ENCODE measurements at places on chromosomes 7 and 10. TPM values are rescaled to one million over a fixed set of nuclear protein-coding genes. Genes with fewer than 3 reads are reported as not detected.

DNA sequence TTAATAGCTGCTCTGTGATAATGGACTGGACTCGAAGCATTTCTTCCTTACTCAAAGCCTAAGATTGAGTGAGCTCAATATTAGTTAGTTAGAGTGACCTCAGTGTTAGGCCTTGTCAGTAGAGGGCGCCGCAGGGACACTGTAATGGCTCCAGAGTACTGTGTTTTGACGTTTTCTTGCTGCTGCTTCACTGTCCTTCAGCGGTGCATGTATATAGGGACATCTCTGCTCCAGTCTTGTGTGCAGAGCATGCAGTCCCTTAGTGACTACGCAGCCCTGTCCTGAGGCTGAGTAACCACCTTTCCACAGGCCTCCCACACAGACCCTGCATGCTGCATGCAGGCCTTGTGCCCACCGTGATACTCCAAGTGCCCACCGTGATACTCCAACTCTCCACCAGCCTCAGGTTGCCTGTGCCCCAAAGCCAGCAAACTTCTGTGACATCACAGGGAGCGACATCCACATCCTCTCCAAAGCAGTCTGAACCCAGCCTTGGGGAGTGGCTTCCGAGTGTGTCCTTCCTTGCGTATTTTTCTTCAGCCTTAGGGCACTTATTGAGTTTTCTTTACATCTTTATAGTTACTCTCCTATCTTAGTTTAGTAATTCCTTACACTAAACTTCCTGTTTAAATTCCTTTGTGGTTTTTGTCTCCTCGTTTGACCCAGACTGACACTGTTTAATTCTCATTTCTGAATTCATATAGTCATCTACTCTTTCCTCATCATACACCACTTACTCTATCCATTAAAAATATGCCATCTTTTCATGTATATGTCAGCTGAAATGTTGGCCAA is 118.2 kb downstream of the JAZF1 start:
- no peak overlapping the region for H3K27ac ChIP-seq
- DNase-seq: peak; percentile 40
- H3K4me3 ChIP-seq: no peak overlapping the region
- peaks cover 6% of the 10 kb centered on the region for H3K27me3 ChIP-seq

DNA sequence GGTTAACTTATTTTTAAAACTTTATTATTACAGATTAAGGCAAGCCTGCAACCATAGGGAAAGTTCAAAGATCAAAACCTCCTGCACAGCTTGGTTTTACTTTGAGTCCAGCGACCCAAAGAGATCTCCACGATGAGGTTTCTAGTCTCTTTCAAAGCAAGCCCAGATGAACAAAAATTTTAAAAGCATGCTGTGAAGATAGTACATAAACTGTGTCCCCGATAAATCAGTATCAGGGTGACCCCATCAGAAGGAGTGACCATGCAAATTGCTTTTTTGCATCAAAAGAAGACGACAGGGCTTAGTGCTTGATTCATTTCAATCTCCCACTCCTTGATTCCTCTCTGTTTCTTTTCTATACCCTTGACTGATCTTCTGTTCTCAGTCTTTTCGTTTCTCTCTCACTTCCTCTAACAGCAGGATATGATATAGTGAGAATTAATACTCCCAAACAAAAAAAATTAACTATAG is 16.0 kb upstream of the DNTT start:
- H3K4me1 ChIP-seq: peaks cover 11% of the 10 kb centered on the region
- peak overlapping the region; percentile 58 for H3K27ac ChIP-seq
- H3K4me3 ChIP-seq: peak overlapping the region; percentile 66
- no peaks in the 10 kb centered on the region for H3K36me3 ChIP-seq
- no peaks in the 10 kb centered on the region for H3K27me3 ChIP-seq

GRCh38 chr7:47511699-47512370 is 70.1 kb downstream of the TNS3 start:
- peaks cover 77% of the 10 kb centered on the region for H3K4me1 ChIP-seq
- H3K27me3 ChIP-seq: no peaks in the 10 kb centered on the region
- no peak for DNase-seq
- no peak overlapping the region for H3K4me3 ChIP-seq
- peaks cover 20% of the 10 kb centered on the region for H3K36me3 ChIP-seq

The EVX1 gene
- not detected for polyA plus RNA-seq

- no peaks in the 10 kb centered on the region for H3K36me3 ChIP-seq
- H3K4me3 ChIP-seq: no peak overlapping the region
- H3K4me1 ChIP-seq: no peaks in the 10 kb centered on the region
- H3K27me3 ChIP-seq: no peaks in the 10 kb centered on the region
- no peak overlapping the region for H3K27ac ChIP-seq
Observed at GRCh38 chr10:127198721-127199120, 2.3 kb upstream of the INSYN2A start.

GRCh38 chr7:13067036-13067435 is 379.6 kb downstream of the ARL4A start:
- H3K27me3 ChIP-seq: no peaks in the 10 kb centered on the region
- H3K4me1 ChIP-seq: peaks cover 17% of the 10 kb centered on the region

The ADO gene
- polyA plus RNA-seq: 9.6 TPM

DNA sequence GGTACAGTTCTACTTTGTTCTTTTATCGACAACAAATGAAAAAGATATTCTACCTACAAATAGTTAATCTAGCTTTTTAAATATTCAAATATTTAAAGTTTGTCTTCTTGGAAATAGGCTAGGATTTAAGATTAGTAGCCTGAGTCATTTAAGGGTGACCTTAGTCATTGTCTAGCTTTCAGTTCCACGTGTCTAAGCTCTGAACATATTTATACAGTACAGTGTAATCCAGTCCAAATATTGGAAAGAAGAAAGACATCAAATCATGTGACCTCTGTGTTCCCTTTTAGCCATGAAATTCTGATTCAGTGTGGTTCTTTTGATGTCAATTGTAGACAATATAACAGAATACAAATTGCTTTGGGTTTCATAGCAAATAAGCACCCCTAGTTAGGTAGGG is 121.1 kb downstream of the MALRD1 start:
- H3K4me3 ChIP-seq: no peak overlapping the region
- H3K4me1 ChIP-seq: no peaks in the 10 kb centered on the region
- no peaks in the 10 kb centered on the region for H3K27me3 ChIP-seq
- DNase-seq: peak; percentile 3

DNA sequence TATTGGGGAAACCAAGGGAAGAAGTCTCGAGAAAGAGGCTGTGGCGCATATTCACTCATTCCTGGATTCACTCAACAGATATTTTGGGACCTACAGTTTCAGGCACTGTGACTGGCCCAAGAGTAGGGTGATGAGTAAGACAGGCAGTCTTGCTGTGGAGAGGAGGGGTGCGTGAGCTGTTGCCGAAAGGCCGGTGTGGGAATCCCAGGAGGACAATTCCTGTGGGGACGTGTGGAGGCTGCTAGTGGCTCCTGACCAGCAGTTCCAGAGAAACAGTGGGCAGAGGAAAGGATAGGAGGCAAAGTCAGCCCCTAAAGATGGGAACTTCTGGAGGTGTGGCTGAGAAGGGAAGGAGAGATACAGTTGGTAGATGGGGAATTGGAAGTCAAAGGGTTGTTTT is 59.3 kb upstream of the GRB10 start:
- no peak overlapping the region for H3K4me3 ChIP-seq
- no peak for DNase-seq
- H3K27me3 ChIP-seq: no peaks in the 10 kb centered on the region
- peaks cover 20% of the 10 kb centered on the region for H3K4me1 ChIP-seq
- H3K36me3 ChIP-seq: no peaks in the 10 kb centered on the region

- no peak for DNase-seq
- no peak overlapping the region for H3K27ac ChIP-seq
- H3K36me3 ChIP-seq: no peaks in the 10 kb centered on the region
- no peaks in the 10 kb centered on the region for H3K4me1 ChIP-seq
- H3K27me3 ChIP-seq: peaks cover 13% of the 10 kb centered on the region
Observed at GRCh38 chr10:31599626-31600504, 280.8 kb downstream of the ZEB1 start.

DNA sequence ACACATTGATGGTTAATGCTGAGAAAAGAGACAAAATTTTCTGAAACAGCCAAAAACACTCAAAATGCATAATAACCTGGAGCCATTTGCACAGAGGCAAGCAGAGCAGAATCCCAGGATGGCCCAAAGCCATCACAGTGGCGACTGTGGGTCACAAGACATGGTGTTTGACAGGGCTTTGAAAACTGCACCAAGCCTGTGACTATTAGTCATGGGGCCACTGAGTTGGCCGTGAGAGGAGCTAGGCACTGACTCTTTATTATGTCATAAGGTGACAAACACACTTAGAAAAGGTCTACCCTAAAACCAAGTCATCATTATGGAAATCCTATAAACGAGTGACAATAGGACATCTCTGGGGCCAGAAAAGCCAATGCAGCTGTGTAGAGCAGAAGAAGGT is 23.9 kb downstream of the DRGX start:
- no peak overlapping the region for H3K4me3 ChIP-seq
- no peak overlapping the region for H3K27ac ChIP-seq
- no peaks in the 10 kb centered on the region for H3K4me1 ChIP-seq
- no peaks in the 10 kb centered on the region for H3K27me3 ChIP-seq
- H3K36me3 ChIP-seq: no peaks in the 10 kb centered on the region
- no peak for DNase-seq

DNA sequence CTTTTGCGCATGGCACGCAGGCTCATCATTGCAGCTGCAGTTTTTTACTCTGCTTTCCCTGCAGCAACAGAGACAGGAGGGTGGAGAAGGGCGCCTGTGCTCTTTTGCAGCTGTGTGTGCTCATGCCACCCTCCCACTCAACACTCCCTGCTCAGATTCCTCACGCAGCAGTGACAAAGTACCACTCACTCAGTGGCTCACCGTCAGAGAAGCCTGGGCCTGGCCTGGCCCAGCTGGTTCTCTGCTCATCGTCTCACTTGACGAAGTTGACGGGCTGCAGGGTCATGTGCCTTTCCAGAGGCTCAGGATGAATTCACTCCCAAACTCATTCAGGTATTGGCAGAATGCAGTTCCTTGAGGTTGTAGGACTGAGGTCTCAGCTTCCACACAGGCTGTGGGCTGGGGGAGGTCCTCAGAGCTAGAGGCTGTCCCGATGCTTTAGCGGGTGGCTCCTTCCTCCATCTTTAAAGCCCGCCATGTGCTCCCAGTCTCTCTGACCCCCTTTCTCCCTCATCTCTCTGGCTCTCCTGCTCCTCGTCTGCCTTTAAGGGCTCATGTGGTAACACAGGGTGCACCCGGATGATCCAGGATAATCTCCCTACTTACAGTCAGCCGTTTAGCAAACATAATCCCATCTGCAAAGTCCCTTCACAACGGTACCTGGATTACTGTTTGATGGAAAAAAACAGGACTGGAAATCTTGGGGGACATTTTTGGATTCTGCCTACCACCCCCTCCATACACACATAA is 25.8 kb downstream of the PTPRE start:
- H3K27me3 ChIP-seq: no peaks in the 10 kb centered on the region
- no peak for DNase-seq
- no peaks in the 10 kb centered on the region for H3K4me1 ChIP-seq
- H3K4me3 ChIP-seq: no peak overlapping the region
- no peak overlapping the region for H3K27ac ChIP-seq

- H3K27ac ChIP-seq: no peak overlapping the region
- no peaks in the 10 kb centered on the region for H3K4me1 ChIP-seq
- no peak for DNase-seq
- no peak overlapping the region for H3K4me3 ChIP-seq
- peaks cover 7% of the 10 kb centered on the region for H3K27me3 ChIP-seq
Observed at GRCh38 chr10:42988517-42989395, 88.1 kb upstream of the RET start.

DNA sequence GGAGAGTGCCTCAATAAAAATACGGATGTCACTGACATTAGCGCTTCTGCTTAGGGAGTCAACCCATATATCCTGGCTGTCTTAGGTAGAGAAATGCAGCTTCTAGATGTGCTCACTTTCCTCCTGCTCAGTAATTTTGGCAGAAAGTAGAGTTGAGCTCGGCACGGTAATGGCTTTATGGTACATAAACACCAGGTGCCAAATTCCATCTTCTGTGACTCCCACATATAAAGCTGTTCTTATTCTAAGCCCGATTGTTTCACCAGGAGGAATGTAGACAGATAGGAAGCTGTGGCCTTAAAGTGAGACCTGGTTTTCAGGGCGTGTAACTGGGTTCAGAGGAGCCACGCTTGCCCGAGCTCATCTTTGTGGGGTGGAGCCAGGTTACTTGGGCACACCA is 143.7 kb downstream of the CREB5 start:
- no peaks in the 10 kb centered on the region for H3K36me3 ChIP-seq
- no peak for DNase-seq
- H3K4me3 ChIP-seq: no peak overlapping the region
- no peak overlapping the region for H3K27ac ChIP-seq
- no peaks in the 10 kb centered on the region for H3K27me3 ChIP-seq

GRCh38 chr7:22339725-22340390 is 17.1 kb downstream of the RAPGEF5 start:
- peaks cover 32% of the 10 kb centered on the region for H3K36me3 ChIP-seq
- no peak overlapping the region for H3K4me3 ChIP-seq
- no peaks in the 10 kb centered on the region for H3K27me3 ChIP-seq
- H3K4me1 ChIP-seq: peaks cover 93% of the 10 kb centered on the region
- no peak for DNase-seq

DNA sequence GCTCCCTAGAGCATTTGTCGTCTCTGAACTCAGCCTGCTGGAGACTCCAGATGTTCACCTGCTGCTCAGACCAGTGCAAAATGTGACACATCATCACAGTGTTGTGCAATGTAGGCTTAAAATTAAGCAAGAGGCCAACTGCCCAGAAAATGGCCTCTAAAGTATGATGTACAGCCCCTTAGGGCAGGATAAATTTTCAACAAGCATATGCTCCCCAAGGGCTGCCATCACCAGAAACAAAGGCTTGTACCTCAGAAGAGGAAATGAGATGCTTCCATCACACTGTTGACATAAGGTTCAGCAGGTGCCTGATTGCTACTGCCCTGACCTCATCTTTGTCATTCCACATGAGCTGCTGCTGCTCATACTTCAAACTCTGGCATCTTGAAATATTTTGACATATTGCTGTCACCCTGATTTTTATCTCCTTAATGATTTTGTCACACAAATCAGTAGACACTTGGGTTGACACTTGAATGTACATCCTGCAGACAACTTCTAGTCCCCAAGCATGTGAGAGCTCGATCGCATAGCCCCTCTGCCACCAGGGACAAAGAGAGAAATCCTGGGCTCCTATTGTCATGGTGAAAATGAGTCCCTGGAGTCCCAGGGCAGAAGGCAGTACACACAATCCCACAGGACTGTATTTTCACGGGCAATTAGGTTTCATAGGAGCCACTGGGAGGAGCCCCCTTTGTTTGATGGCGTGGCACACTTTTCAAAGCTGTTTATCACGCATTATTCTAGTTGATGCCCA is 219.7 kb upstream of the STK17A start:
- H3K4me1 ChIP-seq: no peaks in the 10 kb centered on the region
- H3K27me3 ChIP-seq: no peaks in the 10 kb centered on the region
- DNase-seq: no peak
- no peak overlapping the region for H3K27ac ChIP-seq
- H3K36me3 ChIP-seq: no peaks in the 10 kb centered on the region
- no peak overlapping the region for H3K4me3 ChIP-seq

The HSPA12A gene
- 6.4 TPM for polyA plus RNA-seq

- H3K36me3 ChIP-seq: no peaks in the 10 kb centered on the region
- H3K27ac ChIP-seq: no peak overlapping the region
- H3K4me1 ChIP-seq: 0 out of 2 replicates have a peak, but pooled peaks cover 5% of the 10 kb centered on the region
- H3K27me3 ChIP-seq: peaks cover 2% of the 10 kb centered on the region
- no peak for DNase-seq
Observed at GRCh38 chr7:95776561-95777185, 4.3 kb downstream of the DYNC1I1 start.
